ENCODE measurements at places on chromosomes 12 and 14. TPM values are rescaled to one million over a fixed set of nuclear protein-coding genes. Genes with fewer than 3 reads are reported as not detected.

GRCh38 chr12:41334390-41334789 lies 146.3 kb downstream of the PDZRN4 start:
- DNase-seq = no peak

- peak; percentile 60 for DNase-seq
Observed at GRCh38 chr14:92690171-92691011, 58.0 kb downstream of the LGMN start.

DNA sequence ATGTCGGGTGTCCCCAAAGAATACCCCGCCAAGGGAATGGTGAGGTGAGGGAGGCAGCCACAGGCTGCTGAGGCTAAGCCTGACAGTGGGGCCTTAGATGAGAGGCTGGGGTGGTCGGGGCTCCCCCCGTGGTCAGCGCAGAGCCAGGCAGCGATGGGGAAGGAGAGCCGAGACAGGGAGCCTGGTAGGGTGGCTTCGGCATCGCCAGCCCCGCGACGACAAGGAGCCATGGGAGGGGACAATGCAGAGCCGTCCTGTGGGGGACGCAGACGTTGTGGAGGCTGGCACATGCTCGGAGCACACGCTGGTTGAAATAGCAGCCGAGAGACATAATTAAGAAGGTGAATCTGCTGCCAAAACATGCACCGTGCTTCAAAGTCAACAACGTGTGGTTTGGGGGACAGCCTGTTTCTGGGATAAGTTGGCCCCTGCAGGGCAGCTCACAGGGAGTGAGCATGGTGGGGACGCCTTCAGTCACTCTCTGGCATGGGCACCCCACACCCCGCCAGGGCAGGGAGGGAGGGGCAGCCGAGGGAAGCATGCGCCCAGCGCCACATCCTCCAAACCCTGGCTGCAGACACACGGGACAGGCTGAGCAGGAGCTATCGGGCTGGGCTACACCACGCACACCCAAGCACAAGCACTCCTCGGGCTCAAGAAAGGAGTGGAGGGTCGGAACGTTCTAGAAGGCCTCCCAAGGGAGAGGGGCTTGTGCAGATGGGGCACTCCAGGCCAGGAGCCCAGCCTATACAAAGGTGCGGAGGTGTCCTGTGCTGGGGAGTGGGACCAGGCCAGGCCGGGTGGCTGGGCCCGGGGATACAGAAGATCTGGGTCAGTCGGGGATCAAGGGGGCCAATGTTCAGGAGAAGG lies 66.6 kb upstream of the C14orf180 start:
- DNase-seq = no peak

GRCh38 chr12:63888908-63889635 lies 44.6 kb downstream of the SRGAP1 start:
- DNase-seq = no peak

DNA sequence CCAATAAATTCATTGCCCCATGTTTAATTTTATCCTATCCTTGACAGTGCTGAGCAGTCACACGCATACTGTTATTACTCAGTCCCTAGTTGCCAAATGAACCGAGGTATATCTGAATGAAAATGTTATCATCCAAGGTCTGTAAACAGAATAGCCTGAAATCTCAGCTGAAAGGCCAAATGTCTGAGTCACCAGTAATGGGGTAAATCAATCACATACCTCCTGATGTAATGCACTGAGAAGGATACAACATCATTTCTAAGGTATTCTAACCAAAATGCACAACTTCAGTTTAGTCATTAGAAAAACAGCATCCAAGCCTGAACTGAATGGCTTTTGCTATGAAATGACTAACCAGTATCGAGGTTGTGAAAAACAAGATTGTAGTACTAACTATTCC lies 228.6 kb downstream of the DPF3 start:
- no peak for DNase-seq

CCDC175 gene
- not detected for polyA plus RNA-seq

MYO1H gene
- 0.09 TPM for polyA plus RNA-seq
